Stimulated activated CD4-positive, alpha-beta T cell treated with anti-CD3 and anti-CD28 coated beads, Interleukin-1b, Interleukin-23, amount 100 ng/mL, for 24 hours (primary cell): ENCODE measurements at places on chromosomes 7 and 10.

- no peak for DNase-seq
These were observed 70.5 kb upstream of the PRKCQ start for GRCh38 chr10:6650586-6650985.

GRCh38 chr10:73922007-73922863, 11.3 kb downstream of the PLAU start:
- no peak for DNase-seq

- DNase-seq: no peak
These were observed 93.5 kb downstream of the WNT2 start for GRCh38 chr7:117229350-117229749.

DNA sequence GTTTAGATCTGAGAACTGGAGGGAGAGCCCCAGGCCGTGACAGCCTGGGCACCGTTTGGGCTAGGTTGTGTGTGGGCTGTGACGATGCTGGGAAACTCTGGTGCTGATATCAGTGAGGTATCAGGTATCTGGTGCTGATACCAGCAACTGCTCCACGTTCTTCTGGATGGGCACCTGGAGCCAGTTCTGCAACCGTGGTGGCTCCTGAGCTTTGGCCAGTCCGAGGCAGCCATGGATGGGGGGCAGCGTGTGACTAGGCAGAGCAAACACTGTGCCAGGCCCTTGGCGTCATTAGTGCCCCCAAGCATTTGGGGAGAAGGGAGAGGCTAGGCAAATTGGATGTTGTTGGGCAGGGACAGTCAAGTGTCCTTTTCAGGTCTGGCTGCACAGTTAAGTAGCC, 57.9 kb downstream of the ZNF467 start:
- no peak for DNase-seq

DNA sequence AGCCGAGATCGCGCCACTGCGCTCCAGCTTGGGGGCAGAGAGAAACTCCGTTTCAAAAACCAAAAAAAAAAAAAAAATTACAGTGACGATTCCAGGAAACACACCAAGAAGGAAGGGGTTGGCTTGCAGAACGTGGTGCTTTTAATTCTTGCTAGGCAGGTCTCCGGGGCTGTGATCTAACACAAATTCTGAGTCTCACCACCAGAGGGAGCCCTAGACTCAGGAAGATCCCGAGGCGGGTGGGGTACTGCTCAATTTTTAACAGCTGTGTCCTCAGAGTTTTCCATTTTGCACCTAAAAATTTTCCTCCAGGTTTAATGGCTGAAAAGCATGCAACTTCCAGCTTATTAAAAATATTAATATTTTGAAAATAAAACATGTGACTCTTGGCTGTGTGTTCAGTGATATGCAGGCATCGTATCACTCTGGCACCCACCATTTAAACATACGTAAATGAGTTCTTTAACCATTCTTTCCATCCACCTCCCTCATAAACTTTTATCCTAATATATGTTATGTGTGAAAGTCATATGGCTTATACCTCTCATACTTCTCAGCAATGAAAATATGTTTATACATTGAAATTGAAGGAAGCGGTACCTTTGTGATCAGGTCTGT, 26.5 kb upstream of the NUB1 start:
- peak; percentile 55 for DNase-seq

DNA sequence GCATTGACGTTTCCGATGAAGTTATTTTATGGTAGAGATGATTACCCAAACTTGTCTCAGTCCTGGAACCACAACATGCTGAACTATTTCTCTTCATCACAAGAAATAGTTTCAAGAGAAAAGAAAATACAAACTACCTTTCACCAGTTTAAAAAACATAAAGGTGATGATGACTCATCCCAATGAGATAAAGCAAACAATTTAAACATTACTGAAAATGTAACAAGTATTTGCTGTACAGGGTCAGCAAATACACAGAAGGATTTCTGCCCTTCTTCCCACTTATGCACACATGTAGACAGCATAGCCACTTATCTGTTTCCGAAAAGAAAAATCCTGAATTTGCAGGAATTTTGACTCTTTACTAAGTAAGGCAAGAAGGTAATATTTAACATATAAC, 50.8 kb downstream of the RHOBTB1 start:
- no peak for DNase-seq

DNA sequence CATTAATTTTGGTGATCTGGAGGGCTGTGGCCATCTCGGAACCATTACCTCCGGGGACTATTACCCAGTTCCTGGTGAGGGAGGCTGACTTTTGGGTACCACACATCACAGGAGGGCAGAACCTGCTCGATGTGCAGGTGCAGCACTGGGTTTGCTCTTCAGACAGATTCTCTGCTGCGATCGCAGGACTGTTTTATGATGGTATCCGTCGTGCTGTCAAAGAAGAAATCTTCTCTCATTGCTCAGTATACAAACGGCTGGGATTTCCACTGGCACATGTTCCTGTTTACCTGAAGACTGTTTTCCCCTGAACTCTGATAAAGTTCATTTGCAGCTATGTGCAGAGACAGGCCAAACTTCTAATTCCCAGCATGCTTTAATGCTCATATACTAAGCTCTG, 27.2 kb upstream of the SHH start:
- DNase-seq: no peak

GRCh38 chr10:43867667-43868565, 219.2 kb upstream of the ZNF32 start:
- no peak for DNase-seq

DNA sequence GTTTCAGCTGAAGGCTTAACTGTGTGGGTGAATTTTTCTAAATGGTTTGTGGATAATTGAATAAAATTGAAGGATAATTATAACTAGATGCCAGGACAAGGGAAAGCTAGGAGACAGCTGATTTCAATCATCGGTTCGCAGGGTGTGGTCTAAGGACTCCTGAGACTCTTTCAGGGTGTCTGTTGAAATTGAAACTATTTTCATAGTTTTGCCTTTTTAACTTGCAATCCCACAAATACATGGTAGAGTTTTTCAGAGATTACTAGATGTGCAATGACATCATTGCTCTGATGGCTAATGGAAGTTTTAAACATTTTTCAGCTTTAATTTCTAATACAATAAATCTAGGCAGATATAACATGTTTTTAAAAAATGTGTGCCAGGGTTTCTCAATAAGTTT, 18.5 kb downstream of the TRUB1 start:
- DNase-seq: no peak

DNA sequence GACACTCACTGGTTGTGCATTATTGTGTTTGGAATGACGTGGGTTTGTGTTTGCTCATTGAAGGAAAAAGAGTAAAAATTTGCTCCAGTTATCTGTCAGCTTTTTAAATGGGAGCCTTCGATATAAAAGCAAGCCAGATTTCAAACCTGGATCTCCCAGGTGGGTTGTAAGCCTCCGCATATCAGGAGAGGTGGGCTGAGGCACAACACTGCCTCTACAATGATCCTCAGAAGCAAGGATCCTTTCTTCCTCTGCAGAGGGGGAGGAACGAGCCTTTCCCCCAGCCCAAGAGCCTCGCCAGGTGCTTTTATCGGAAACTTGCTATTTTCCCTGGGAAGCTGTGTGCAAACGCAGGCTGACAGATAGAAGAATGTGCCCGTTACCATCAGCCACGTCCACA, 331.0 kb upstream of the MGMT start:
- no peak for DNase-seq

DNA sequence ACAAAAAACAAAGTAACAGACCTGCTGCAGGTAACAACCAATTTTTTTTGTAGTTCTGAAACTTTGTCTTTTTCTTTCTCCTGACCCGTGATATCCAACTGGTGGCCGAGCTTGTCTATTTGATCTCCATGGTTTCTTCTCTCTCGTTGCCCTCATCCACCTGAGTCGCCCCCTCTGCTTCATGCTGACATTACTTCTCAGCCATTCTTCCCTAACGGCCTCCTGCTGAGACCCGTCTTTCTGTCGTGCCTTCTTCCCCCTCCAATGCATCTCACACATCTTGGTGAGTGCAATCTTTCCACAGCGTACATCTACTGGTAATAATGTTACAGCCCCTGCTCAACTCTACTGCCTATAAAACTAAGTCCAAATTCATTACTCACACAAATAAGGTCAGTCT, 352.9 kb downstream of the RNLS start:
- no peak for DNase-seq

DNA sequence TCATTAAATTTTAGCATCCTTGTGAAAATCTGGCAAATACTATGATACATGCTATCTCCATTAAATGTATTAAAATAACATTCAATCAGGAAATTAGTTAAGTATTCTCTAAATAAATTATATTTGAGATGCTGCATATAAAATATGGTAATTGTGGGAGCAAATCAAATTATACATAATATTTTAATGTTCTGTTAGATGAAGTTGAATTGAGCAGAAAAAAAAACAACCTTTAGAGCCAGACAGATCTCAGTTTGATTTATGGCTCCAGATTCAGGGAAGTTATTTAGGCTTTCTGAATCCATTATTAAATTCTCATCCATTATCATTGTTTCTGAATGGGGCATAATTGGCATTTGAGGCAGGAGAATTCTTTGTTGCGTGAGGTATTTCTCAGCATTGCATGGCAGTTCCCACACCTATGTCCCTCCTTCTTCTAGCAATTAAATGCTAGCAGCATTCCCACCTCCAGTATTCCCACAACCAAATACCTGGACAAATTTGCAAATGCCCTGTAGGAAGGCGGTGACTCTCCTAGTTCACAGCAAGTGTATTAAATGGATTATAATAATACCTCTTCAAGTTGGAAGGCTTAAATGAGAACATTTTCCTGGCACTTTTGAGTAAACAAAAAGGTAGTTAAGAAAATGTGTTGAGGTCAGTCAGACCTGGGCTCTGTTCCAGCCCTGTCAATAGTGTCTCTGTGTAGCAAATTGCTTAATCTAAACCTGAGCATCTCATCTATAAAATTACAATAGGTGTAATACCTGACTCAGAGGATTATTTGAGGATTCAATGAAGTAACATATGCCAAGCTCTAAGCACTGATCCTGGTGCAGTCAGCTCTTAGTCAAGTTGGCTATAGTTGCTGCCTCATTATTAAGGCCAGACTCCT, 108.9 kb downstream of the RNLS start:
- no peak for DNase-seq

GRCh38 chr10:86836044-86836443, 79.6 kb downstream of the BMPR1A start:
- no peak for DNase-seq

DNA sequence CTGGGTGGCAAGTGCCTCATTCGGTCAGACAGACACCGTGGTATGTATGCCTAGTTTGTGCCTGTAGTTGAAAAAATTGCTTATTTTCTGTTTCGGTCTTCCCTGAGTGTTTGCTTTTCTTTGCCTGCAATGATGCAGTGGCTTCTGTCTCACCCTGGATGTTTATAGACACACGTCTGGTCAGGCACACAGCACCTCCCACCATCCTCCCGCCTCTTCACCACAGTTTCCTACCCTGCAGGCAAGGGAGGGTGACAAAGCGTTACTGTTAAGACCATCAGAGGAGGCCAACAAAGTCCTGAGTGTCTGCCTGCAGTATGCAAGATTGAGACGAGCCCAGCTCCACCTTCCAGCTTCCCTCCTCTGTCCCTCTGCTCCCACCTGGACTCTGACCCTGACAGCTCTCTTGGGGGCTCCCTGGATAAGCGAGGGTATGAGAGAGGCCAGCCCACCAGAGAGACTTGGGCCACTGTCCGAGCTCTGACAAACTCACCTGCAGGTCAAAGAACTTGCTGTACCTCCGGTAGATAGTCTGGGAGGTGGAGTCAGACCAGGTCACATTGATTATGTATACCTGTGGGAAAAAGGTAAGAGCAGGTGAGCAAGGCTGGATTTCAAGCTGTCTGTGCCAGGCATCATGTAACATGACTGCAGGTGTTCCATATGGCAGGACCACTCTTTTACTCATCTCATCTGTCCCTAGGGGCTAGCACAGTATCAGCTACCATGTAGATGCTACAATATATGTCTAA, 54.4 kb downstream of the SH3PXD2A start:
- DNase-seq: no peak

- no peak for DNase-seq
These were observed 174.9 kb downstream of the LRMDA start for GRCh38 chr10:75606203-75606779.

DNA sequence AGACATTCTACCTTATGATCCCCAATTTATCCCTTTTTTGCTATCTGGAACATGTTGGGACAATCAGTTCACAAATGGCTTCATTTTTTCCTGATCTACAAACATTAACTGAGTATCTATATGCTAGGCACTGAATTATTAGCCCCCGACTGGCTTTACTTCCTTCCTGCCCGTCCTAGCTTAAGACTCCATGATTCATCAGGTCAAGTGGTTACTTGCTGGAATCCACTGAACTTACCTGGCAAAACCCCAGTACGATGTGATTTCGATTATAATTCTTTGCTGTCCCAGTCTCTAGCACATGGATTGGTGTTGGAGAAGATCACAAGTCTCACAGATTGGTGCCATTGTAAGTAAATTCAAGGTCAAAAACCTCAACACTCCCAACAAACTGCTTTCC, 77.1 kb downstream of the ORC5 start:
- no peak for DNase-seq

- no peak for DNase-seq
These were observed 26.6 kb downstream of the INPP5A start for GRCh38 chr10:132564249-132564605.

DNA sequence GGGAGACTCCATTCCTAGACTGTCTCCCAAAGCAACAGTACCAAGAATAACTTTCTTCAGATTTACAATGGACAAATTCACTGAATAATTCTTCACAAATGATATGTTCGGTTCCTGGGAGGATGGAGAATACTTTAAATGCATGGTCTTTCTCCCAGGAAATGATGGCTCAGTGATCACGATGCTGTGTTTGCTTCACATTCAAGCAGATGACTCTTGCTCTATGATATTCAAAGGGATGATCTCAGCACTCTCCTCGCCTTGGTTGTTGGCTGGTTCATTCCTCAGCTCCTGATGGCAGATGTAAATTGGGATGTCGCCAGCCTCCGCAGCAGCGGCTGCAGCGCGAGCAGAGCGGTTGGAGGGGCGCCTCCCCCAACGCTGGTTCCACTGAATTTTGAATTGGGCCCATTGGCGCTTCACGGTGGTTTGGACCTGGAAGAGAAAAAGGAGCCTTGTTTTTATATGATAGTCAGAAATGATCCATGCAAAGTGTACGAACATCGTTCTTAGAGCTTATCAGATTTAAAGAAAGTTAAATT, 148.3 kb downstream of the CALCR start:
- no peak for DNase-seq

DNA sequence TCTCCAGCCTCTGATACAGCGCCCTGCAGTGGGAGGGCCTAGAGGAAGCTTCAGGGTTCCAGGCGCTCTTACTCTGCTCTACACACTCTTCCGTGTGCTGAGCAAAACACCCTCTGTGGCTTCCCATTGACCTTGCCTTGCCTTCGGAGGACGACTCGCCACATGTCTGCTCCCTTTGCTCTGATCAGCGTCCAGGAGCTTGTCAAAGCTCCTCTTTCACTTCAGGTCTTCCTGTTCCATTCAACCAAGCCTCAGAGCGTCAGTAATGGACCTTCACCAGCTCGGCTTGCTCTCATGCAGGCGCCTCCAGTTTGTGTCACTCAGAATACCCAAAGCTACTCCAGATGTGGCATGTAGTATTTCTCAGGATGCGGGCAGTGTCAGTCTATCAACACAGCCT, 173.9 kb downstream of the ARID5B start:
- DNase-seq: no peak

- no peak for DNase-seq
These were observed 89.0 kb upstream of the SEPHS1 start for GRCh38 chr10:13437026-13437555.

GRCh38 chr7:129940329-129940728, 12.4 kb downstream of the UBE2H start:
- no peak for DNase-seq
